ENCODE measurements at places on chromosomes 4 and X.
A peak's percentile ranks its signal among the peaks of the same experiment; 100 is the strongest.

GRCh38 chr4:121011138-121011537 is 61.2 kb downstream of the NDNF start:
- DNase-seq: no peak

GRCh38 chrX:30301208-30301607 is 8.0 kb downstream of the NR0B1 start:
- no peak for DNase-seq

DNA sequence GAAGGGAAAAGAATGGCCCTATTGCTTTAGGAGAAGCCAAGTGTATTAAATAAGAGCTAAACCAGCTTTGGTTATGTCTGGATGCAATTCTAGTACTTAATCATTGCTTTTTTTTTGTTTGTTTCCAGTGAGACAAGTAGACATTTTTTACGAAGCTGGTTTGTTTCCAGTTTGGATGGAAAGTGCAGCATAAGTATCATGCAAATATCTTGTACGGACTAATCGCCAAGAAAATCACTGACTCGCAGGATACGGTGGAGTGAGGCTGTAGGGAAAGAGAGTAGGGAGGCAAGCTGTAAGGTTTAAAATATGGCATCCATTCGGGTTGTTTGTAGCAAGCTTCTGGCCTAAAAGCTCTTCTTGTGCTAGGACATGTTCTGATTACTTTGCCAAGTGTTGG is 64.8 kb downstream of the HPGD start:
- no peak for DNase-seq

GRCh38 chr4:148530114-148530513 is 87.9 kb upstream of the NR3C2 start:
- DNase-seq: no peak

DNA sequence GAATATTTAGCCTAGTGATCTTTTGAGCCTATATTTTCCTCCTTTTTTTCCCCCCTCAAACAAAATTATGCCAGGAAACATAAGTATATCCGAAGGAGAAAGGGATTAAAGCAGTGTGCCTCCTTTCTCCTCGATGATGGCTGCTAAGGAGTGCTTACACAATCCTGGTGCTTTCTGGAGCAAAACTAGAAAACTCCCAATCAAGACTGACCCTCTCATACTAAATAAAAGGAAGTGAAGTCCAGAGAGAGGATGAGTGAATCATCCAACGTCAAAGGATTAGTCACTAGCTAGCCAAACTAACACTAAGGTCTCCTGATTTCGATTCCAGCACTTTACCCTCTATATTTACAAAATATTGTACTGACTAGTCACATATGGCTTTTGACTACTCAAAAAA is 146.8 kb downstream of the PPP3CA start:
- DNase-seq: no peak

DNA sequence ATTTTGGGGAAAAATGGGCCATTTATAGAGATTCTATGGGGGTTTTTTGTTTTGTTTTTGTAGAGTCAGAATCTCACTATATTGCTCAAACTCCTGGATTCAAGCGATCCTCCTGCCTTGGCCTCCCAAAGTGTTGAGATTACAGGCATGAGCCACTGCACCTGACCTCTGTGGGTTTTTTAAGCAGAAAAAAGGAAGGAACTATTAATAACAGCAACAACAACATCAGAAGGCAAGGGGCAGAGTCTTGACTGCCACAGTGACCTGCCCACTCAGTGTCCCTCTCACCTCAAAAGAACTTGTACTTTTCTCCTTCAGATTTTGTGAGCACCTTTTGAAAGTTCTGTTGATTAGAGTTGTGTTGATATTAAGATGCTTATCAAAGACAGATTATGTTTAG is 48.1 kb downstream of the FNIP2 start:
- peak; percentile 51 for DNase-seq

GRCh38 chr4:146507632-146508031 is 14.1 kb downstream of the SLC10A7 start:
- DNase-seq: no peak

GRCh38 chr4:43560047-43560446 is 667.5 kb downstream of the GRXCR1 start:
- DNase-seq: peak; percentile 65

GRCh38 chr4:150794706-150795105 is 212.8 kb downstream of the MAB21L2 start:
- no peak for DNase-seq

DNA sequence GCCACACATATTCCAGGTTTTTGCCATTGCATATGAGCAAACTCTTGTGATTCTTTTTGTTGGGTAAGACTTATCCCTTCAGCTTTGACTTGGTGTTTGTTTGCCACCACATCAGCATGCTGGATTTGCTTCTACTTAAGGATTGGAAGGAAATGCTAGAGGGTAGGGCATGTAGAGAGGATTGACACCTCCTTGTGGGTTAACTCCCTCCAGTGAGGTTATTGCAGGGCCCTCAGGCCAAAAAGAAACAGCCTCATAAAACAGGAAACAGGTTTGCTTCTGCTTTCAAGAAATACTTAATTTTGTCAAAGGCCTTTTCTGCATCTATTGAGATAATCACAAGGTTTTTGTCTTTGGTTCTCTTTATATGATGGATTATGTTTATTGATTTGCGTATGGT is 15.2 kb upstream of the INPP4B start:
- DNase-seq: no peak

- DNase-seq: no peak
Observed at GRCh38 chrX:74419864-74420195, 1.5 kb upstream of the SLC16A2 start.

- DNase-seq: no peak
Observed at GRCh38 chrX:37998586-37999262, 7.6 kb upstream of the SYTL5 start.

- no peak for DNase-seq
Observed at GRCh38 chrX:141742666-141743065, 44.1 kb upstream of the SPANXD start.

DNA sequence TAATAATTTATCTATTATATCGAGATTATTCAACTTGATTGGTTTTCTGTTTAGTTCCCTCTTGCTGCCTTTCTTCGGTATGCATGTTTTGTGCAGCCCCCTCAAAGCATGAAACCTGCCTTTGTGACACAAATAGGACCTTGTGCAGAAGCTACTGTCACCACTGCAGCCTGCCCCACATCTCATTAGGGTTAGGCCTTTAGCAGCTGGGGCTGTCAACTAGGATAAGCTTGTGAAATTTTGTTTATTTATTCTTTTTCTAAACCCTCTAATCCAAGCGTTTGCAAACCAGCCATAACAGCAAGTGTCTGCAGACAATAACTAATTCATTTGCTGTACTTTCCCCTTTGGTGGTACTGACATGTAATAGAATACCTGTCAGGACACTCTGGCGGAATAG is 258.9 kb downstream of the RCHY1 start:
- DNase-seq: no peak

- no peak for DNase-seq
Observed at GRCh38 chrX:107730298-107730655, 45.3 kb downstream of the TSC22D3 start.

- no peak for DNase-seq
Observed at GRCh38 chr4:58111818-58112217, 1001.6 kb upstream of the IGFBP7 start.

DNA sequence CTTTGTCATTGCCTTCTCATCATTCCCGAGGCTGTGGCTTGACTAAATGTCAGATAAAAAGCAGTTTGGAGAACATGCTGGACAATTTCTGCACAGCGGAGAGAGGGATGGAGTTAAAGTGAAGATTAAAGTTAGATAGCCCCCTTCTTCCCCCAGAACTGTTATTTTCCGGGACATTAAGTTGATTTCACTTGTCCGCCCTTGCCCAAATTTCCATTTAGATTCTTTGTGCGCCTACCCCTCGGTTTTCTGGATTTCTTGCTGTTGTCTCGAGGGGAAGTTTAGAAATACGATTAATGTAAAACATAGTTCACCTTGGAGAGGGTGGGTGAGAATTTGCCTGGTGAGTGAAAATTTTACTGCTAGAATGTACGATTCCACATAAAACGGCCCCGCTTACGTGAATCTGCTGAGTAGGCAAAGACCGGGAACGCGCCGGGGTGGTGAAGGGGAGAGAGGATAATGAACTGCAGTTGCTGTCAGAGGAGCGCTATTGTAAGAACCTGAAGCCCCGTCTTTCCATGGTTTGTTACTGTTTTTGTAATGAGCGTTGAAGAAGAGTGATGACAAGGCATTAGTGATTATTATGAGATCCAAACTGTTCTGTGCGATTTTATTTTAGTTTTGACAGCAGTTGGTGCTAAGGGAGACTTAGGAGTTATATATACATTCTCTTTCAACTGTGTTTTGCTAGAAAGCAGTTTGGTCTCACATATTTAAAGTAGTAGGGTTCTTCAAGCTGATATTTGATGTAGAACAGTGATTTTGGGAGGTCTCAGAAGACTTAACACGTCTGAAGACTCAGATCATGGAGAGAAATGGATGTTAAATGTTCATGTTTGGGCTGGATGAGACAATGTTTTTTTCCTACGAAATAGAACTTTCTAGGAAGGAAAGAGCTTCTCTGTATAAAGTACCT is 73.0 kb downstream of the AFF1 start:
- DNase-seq: peak; percentile 50

GRCh38 chrX:16212436-16212835 is 45.2 kb downstream of the MAGEB17 start:
- peak; percentile 1 for DNase-seq

GRCh38 chr4:54032558-54033135 is 31.8 kb downstream of the CHIC2 start:
- peak; percentile 43 for DNase-seq

GRCh38 chr4:115152081-115152480 is 38.7 kb upstream of the NDST4 start:
- no peak for DNase-seq

- no peak for DNase-seq
Observed at GRCh38 chr4:8308856-8309771, 39.6 kb downstream of the HTRA3 start.

DNA sequence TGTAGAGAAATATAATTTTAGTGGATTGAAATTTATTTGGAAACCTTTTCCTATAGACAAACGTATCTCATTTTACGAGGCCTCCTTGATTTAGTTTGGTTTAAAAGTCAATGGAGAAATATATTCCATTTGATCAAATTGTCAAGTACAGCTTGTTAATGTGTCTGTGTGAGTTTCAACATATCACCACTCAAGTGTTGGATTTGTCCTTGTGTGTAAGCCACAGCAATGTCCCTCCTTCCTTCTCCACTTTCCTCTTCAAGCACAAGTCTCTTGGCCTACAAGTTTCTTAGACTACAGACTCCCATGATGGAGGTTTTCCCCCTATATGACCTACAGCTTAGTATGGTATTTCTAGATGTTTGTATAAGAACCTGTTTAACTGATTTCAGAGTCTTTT is 104.7 kb downstream of the SYNPO2 start:
- DNase-seq: no peak

DNA sequence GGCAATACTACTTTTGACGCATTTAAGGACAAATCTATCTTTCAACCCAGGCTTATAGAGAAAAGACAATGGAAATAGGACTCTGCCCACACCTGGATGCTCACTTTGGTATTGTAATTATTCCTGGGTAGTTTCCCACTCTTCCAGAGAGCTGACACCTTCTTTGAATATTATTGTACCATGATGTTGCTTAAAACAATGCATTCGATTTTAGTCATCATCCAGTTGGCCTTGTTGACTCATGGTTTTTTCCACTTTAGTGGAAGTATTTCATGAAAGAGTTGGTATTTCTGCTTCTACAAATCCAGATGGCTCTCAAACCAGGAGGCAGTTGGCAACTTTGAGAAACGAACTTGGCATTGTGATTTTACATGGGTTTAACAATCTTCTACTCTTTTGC is 124.2 kb downstream of the ENOX2 start:
- DNase-seq: no peak

- DNase-seq: no peak
Observed at GRCh38 chrX:109691277-109691676, 41.8 kb downstream of the ACSL4 start.

DNA sequence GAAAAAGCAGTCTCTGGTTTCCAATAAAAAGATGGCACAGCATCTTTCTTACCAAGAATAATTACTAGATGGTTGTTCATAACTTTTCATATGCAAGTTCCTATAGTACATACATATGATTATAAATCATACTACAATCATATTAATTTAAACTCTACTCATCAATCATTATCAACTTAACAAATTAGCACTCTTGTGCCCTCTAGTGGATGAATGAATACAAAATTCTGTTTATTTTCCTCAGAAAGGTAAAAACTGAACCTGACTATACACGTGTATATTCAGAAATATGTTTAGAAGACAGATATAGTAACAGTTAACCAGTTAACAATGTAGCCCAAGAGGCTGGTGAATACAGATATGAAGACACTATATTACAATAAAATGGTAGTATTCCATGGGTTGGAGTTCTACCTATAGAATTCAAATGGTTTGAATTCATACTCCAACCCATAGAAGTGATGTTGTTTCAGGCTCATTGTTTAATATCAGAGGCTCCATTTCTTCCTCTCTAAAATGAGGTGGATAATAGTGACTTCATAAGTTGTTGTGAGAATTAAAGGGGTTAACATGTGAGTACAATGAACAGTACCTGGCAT is 100.0 kb downstream of the ADAMTS3 start:
- peak; percentile 57 for DNase-seq

GRCh38 chr4:165059386-165059785 is 5.7 kb downstream of the TRIM75 start:
- no peak for DNase-seq

DNA sequence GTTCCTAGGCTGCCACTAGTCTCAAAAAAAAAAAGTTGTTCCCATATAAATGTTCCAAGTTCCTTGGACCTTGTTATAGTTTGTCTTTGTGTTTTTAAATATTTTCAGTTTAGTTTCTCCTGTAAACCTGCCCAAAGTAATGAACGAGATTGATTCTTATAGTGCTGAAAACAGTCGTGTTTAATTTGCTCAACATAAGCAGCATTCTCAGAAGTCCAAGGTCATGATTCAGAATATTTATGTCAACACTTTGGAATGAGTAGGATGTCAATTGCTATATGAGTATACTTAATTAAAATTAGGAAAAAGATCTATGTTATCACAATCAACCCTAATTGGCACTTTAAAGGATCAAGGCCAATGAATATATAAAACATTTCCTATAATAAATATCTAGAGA is 510.9 kb downstream of the PPP4R3C start:
- no peak for DNase-seq

DNA sequence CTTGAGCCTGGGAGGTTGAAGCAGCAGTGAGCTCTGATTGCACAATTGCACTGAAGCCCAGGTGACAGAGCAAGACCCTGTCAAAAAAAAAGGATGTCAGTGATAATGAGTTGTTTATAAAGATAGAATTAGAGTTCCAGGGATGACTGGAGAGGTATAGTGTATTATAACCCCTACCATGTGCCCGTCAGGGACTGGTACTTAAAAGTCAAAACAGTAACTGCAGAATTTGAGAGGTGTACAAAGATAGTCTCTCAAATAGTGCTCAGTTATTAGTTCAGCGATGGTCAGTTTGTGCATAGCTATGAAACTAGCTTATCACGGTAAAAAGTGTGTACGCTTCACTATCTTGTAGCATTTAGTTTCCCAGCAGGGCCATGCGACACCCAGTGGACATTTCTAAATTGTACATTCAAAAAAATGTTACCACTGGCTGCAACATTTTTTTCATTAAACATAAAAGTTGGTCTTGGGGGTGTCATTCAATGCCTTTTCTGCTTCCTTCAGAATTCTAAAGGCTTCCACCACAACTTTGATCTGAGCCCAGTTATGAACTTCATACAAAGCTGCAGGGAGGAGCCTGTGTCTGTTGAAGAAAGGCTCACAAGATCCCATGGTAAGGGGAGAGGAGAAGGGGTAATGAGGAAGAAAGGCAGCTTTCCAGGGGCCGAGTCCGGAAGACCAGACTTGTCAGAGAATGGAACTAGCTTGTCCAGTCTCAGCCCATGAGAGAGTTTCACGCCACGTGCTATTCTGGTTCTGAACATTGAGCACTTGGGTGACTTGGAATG is 9.2 kb upstream of the GYG2 start:
- peak; percentile 4 for DNase-seq

GRCh38 chrX:38856670-38857265 is 55.5 kb downstream of the MID1IP1 start:
- DNase-seq: no peak

Measured in NAMALWA (cell line).